ENCODE measurements at places on chromosomes 2 and 18.

- no peak for DNase-seq
Measured at GRCh38 chr2:52939250-52939649, 828.4 kb upstream of the CHAC2 start.

DNA sequence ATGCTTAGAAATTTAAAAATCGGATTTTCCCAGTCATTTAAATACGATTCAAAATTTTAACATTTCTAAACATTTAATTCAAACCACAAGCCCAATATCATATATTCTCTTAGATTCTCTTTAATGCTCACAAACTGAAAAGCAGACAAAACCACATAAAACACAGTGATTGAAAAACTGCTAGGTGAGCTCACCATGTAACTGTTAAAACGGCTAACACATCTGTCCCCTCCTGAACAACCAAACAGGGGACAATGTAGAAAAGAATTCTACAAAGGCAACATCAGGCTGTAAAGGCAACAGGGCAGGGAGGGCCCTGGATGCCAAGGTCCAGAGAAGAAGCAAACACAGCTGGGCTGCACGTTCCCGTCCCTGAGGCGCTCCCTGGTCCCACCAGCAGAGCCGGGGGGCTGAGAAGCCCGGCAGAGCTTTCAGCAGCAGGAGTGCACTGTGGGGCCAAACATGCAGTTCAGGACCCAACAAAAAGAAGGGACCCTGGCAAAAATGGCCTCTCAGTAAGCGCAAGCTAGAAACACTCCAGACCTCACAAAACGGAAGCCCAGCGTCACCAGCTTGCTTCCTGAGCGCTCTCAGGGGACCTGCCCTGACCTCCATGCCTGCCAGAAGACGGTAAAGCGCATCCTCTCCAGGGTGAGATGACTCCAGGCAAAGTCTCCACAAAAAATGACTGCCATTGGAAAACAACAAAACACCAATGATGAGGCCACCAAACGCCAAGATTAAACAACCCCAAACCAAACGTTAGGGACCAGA is 40.5 kb downstream of the NDUFA10 start:
- DNase-seq, result no peak

DNA sequence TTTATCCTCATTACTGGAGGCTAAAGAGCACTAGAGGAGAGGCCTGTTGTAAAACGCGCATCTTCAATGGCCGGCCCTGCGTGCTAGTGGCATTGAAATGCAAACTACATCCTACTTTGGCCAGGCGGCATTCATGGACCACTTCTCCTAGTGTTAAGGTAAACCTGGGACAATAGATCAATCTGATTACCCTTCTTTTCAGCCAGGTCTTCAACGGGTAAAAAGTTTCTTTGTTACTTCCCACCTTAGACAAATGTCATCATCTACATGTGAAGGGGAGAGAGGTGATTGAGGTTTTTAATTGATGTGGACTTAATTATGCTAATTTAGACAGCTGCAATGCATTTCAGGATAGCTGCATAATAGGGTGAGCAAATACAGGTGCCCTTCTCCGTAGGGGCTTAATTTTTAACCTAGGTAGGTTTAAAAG is 628.0 kb downstream of the ZEB2 start:
- DNase-seq, result no peak

DNA sequence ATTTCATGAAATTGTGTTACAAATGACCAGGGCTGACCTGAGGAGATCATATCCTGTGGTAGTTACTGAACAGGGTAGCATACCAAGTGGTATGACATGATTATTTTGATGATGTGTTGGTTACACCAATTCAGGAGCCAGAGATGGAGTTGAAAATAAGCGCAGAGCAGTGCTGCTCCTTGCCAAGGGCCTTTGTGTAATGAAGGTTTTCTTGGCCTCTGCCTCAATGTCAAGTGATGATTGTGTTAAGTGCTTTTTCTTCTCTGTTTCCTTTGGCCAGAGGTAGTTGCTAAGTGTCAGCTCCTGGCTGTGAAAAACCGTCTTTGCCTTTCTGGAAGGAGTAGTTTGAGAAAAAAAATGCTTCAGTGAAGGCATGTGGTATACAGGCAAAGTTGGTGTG is 131.2 kb downstream of the CERS6 start:
- no peak for DNase-seq

- DNase-seq, result no peak
Measured at GRCh38 chr2:219510512-219511135, 3.7 kb upstream of the ASIC4 start.

DNA sequence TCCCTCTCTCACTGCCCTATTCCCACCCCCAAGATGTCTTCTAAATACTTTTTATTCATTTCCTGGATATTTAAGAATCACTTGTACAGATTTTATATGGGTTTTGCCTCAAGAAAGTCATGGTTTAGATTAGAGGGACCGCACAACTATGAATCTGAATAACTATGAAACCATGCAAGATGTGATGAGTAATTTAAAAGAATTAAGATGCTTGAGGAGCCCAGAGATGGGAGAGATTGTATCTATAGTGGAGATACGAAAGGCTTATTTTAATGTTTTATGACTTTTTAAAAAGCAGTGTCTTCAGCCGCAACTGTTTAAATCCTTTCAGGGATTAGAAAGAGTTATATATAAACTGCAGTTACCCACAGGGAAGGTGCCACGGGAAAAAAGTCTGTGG is 324.1 kb downstream of the LPIN1 start:
- DNase-seq, result no peak

GRCh38 chr2:133755480-133756300 is 187.4 kb upstream of the NCKAP5 start:
- no peak for DNase-seq

DNA sequence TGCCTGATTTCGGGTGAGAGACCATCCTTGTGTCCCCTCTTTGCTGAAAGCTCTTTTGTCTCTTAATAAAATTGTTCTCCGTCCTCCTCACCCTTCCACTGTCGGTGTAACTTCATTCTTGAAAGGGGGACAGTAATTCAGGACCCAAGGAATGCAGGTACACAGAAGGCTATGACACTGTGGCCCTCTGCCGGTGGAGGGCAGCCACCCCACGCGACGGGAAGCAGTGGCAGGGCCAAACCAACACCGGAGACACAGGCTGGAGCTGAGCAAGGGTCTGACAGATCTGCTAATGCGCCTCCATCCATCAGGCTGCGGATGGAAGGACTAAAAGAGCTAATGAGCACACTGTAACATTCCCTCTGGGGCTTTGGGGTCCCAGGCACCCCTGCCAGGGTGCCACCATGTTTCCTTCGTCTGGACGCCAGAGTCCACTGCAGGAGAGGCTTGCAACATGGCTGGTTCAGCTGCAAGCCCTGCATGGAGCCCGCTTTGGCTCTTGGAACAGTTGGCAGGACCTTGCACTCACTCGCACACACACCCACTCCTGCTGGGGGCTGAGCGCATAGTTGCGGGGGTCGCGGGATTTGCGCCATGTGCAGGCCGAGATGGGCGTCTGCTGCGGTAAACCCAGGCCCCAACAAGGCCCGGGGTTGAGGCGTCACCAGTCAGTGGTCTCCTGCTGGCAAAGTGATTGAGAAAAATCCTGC is 544.1 kb upstream of the CDH7 start:
- DNase-seq, result no peak

GRCh38 chr2:189341077-189341476 is 100.2 kb upstream of the WDR75 start:
- DNase-seq, result no peak

- DNase-seq, result no peak
Measured at GRCh38 chr2:38168710-38169480, 92.9 kb upstream of the CYP1B1 start.

GRCh38 chr2:134143568-134143967 is 110.3 kb upstream of the MGAT5 start:
- no peak for DNase-seq

DNA sequence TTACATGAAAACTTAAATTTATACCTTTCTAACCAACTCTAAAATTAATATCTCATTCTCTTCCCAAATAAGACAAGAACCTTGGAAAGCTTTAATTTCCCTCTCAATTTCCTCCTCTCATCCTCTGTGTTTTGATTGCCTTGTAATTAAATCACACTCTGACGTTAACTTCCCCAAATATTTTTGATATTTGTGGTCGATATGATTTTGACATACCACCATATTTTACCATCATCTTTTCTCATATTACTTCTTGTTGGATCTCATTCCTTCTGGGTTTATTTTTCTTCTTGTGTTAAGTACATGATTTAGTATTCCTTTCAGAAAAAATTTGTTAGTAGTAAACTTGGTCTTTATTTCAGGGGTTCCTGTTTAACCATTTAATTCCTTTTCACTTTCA is 69.6 kb downstream of the RDH14 start:
- DNase-seq, result no peak

Measured in progenitor cell of endocrine pancreas (in vitro differentiated cells).